Osteocyte (in vitro differentiated cells): ENCODE measurements at places on chromosomes 4 and X. TPM values are rescaled to one million over a fixed set of nuclear protein-coding genes. Genes with fewer than 3 reads are reported as not detected.

CPLX1 gene
- total RNA-seq = not detected in 2 replicates

ARHGEF6 gene
- 8.5 and 8.7 TPM in 2 replicates for total RNA-seq

PROM1 gene
- not detected in 2 replicates for total RNA-seq

DNA sequence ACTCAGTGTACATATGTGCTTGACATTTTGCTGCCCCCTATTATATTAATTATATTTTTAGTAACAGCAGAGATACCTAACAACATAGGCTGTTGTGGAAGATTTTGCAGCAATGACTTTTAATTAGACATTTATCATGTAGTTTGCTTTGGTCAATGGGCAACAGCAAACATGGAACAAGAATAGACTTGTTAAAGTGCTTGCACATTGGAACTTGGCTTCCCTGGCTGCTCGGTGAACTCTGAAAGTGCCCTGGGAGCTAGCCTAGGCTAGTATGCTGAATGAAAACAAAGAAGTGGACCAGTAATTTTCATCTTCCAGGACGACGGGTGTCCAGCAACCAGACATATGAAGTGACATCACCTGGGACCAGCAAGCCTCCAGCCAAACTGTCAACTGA, 1157.1 kb downstream of the ARAP2 start:
- no peak for DNase-seq

- no peak for DNase-seq
Measured at GRCh38 chr4:189098932-189099696, 841.6 kb upstream of the FRG1 start.

DNA sequence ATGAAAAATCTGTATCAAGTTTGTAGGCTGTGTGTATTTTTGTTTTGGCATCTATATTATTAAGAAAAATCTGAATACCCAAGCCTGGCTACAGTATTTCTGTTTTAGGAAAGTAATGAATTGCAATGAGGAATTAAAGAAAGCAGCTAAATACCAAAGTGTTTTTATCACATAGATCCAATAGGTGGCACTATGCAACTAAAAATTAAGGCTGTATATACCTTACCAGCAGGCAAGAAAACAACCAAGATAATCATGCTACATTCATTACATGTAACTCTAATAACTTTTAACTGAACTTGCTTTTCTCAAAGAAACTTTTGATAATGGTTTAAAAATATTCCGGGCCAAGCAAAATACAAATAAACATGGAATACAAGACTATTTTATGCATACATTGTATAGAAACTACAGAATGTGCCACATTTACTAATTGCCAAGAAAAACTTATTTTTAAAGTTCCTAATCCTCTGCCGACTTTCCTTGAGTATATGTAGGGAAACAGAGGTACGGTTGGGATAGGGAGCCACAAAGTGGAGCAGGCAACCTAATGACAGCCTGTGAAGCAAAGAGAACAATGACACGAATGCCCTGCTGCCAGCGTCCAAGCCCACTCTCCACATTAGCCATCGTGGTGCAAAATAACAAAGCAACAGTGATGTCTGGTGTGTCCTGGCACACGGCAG, 63.7 kb downstream of the SEC24D start:
- no peak for DNase-seq
